PC-3 (cell line): ENCODE measurements at places on chromosomes 1 and 21. TPM values are rescaled to one million over a fixed set of nuclear protein-coding genes. Genes with fewer than 3 reads are reported as not detected.

DNA sequence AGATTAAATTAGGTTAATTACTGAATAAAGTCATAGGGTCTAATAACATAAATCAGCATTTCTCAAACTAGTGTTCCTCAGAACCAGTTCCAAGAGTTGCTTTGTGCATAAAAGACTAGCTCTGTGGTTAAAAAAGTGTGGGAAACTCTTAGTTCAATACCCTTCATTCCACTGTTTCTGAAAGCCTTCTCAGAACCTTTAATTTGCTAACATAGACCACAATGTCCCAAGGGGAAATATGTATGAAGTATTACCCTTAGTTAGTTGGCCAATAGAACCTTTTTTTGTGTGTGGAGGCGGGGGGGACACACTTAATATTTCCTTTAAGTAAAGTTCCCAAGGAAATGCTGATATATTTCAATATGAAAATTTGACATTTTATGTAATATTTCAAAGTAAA lies 20.4 kb downstream of the ODF2L start:
- no peaks in the 10 kb centered on the region for H3K27me3 ChIP-seq
- no peak for DNase-seq
- no peak overlapping the region for H3K4me3 ChIP-seq
- H3K4me1 ChIP-seq = no peaks in the 10 kb centered on the region
- H3K36me3 ChIP-seq = peaks cover 10% of the 10 kb centered on the region

DNA sequence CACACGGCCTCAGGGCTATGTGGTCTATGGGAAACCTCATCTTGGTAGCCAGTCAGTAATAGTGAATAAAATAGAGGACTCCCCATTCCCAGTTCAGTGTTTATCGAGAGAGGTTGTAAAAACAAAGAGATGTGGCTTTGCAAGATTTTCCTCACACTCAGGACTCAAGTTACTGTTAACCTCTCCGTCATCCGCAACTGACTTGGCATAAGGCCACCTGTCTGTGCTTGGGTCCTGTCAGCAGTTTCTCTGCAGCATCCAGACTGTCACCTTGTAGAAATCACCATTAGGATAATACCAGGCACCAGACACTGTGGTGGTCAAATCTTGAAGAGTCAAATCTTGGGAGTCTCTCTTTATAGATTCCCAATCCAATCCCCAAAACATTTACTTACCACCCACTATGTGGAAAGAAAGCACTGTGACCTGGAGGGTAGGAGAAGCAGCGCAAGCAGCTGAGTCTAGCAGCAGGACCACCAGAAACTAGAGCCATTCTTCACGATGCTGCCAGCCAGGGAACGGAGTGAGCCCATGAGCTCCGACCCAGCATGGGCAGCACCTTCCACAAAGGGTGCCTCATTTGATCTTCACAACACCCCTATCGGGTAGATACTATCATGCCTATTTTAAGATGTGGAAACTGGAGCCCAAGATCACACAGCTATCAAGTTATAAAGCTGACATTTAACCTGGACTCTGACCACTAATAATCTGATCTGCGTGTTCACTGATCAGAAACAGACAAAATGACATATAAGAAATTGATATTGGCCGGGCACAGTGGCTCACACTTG lies 5.6 kb upstream of the GPR25 start:
- H3K4me3 ChIP-seq = no peak overlapping the region
- no peaks in the 10 kb centered on the region for H3K36me3 ChIP-seq
- H3K27me3 ChIP-seq = peaks cover 62% of the 10 kb centered on the region
- no peak overlapping the region for H3K27ac ChIP-seq
- no peaks in the 10 kb centered on the region for H3K4me1 ChIP-seq

GRCh38 chr1:161038523-161039153 lies at the start of gene TSTD1:
TSS of gene TSTD1 (minus strand) at chr1:161038964. CDS start at chr1:161038889, 75 bp downstream.
- H3K4me1 ChIP-seq = no peaks in the 10 kb centered on the region; the same call in 1 of the 2 replicates
- peak; percentile 37 for DNase-seq
- peak within 1 kb of the TSS; percentile 65 for H3K4me3 ChIP-seq
- H3K27ac ChIP-seq = no peak within 1 kb of the TSS

- H3K27me3 ChIP-seq = no peaks in the 10 kb centered on the region
- no peak overlapping the region for H3K27ac ChIP-seq
- H3K4me1 ChIP-seq = peaks cover 4% of the 10 kb centered on the region; the same call in 1 of the 2 replicates
- DNase-seq = peak; percentile 60
- no peaks in the 10 kb centered on the region for H3K36me3 ChIP-seq
These were observed 17.7 kb downstream of the ZNF362 start for GRCh38 chr1:33273961-33274371.

DNA sequence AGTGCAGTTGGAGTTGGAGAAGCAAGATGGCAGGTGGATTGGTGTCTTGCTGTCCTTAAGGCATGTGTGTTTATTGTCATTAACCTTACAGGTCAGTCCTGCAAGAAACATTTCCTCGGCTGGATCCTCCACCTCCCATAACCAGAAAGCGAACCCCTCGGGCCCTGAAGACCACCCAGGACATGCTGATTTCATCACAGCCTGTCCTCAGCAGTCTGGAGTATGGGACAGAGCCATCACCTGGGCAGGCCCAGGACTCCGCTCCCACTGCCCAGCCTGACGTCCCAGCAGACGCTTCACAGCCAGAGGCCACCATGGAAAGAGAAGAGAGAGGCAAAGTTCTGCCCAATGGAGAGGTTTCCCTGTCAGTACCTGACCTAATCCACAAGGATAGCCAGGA lies 1.6 kb downstream of the C1orf226 start:
- H3K36me3 ChIP-seq = no peaks in the 10 kb centered on the region
- H3K4me1 ChIP-seq = peaks cover 27% of the 10 kb centered on the region
- H3K4me3 ChIP-seq = no peak overlapping the region
- DNase-seq = no peak
- no peaks in the 10 kb centered on the region for H3K27me3 ChIP-seq

ATF6 gene
- total RNA-seq = 19.2 and 19.7 TPM in 2 replicates

DCST2 gene
- total RNA-seq = 0.18 and 3.0 TPM in 2 replicates

- 0 out of 2 replicates have a peak, but pooled peaks cover 8% of the 10 kb centered on the region for H3K4me1 ChIP-seq
- H3K27me3 ChIP-seq = no peaks in the 10 kb centered on the region
- H3K27ac ChIP-seq = no peak overlapping the region
- H3K4me3 ChIP-seq = no peak overlapping the region
- no peaks in the 10 kb centered on the region for H3K36me3 ChIP-seq
- DNase-seq = peak; percentile 29
These were observed 85.1 kb downstream of the POU2F1 start for GRCh38 chr1:167305706-167306277.

BARHL2 gene
- total RNA-seq = not detected in 2 replicates

DNA sequence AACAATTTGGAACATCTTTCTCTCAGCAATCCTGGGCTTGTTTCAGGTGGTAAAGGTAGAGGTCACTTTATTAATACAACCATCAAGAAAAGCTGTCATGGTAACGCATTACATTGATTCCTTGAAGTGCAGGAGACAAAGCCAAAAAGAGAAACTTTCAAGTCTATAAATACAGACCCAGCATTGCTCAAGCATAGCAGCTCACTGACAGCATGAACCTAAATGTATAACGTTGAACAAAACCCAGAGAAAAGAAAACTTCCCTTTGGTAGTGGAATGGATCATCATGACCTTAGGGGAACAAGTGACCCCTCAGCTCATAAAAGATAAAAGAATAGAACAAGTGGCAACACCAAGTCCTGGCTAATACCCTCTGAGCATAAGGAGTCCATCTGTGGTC lies 332.2 kb downstream of the NTNG1 start:
- DNase-seq = no peak
- no peak overlapping the region for H3K27ac ChIP-seq
- H3K4me1 ChIP-seq = no peaks in the 10 kb centered on the region
- H3K27me3 ChIP-seq = no peaks in the 10 kb centered on the region

- peaks cover 20% of the 10 kb centered on the region for H3K4me1 ChIP-seq
- no peak for DNase-seq
- no peak overlapping the region for H3K27ac ChIP-seq
- H3K4me3 ChIP-seq = no peak overlapping the region
These were observed 23.2 kb upstream of the QSOX1 start for GRCh38 chr1:180131510-180131909.

CBR3 gene
- total RNA-seq = 49.3 and 56.3 TPM in 2 replicates

- H3K36me3 ChIP-seq = no peaks in the 10 kb centered on the region
- no peaks in the 10 kb centered on the region for H3K27me3 ChIP-seq
- no peak overlapping the region for H3K4me3 ChIP-seq
- H3K27ac ChIP-seq = no peak overlapping the region
These were observed 34.0 kb downstream of the C1orf198 start for GRCh38 chr1:230834292-230834691.

DNA sequence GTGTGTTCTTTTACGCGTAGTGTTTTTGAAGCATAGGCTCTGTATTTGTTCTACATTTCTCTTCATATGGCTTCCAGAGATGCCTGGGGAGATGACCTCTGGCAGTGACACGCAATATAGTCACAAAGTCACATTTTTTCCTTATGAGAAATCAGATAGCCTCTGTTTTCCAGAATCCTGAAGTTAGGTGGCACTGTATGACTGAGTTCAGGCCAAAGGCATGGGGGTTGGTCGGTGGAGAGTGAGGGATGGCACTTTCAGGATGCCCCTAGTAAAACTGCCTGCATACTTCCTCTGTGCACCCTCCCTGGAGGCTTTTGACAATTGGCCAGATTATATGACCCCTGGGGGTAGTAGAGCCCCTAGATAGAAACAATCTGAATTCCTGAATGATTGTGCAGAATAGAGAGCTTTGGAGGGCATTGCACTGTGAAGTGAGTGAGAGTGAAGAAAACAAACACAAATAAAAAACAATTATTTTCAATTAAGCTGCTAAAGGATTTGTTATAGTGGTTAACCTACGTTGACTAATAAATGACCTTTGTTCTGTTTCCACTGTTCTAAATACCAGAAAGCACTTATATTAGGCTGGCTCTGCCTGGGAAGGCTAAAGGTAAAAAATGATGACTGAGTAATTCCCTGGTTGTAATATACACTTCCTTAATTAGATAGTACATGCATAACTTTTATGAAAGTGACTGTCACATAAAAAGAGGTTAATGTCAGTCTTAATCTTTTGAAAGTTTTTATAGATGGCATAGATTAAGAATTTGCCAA lies 1660.8 kb downstream of the PLA2G4A start:
- peak; percentile 88 for DNase-seq
- H3K27me3 ChIP-seq = no peaks in the 10 kb centered on the region

GRCh38 chr1:230502306-230502705 lies 76.2 kb upstream of the PGBD5 start:
- no peak overlapping the region for H3K27ac ChIP-seq
- H3K27me3 ChIP-seq = peaks cover 97% of the 10 kb centered on the region
- H3K4me3 ChIP-seq = no peak overlapping the region
- no peaks in the 10 kb centered on the region for H3K4me1 ChIP-seq

DNA sequence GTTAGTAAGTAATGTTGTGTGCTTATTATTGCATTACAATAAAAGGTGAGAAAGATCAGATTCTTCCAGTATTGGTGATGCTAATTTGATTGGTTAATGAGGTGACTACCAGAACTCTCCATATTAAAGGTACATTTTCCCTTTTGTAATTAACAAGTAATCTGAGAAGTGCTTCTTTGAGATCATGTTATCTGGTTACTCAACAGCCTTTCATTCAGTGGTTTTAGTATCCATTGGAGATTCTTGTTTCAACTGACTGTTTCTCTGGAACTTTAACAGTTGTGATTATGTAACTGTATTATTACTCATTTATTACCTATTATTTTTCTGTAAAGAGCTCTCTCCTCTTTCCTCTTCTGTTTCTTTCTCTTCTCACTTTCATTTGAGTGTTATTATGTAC lies 86.7 kb downstream of the PEX14 start:
- H3K27me3 ChIP-seq = no peaks in the 10 kb centered on the region
- no peaks in the 10 kb centered on the region for H3K36me3 ChIP-seq
- no peak overlapping the region for H3K4me3 ChIP-seq
- H3K4me1 ChIP-seq = no peaks in the 10 kb centered on the region

GRCh38 chr1:229964281-229964680 lies 102.8 kb upstream of the GALNT2 start:
- no peaks in the 10 kb centered on the region for H3K4me1 ChIP-seq
- peaks cover 73% of the 10 kb centered on the region for H3K27me3 ChIP-seq
- no peaks in the 10 kb centered on the region for H3K36me3 ChIP-seq
- H3K4me3 ChIP-seq = no peak overlapping the region
- H3K27ac ChIP-seq = no peak overlapping the region

CDC14A gene
- total RNA-seq = 3.4 and 3.7 TPM in 2 replicates

DNA sequence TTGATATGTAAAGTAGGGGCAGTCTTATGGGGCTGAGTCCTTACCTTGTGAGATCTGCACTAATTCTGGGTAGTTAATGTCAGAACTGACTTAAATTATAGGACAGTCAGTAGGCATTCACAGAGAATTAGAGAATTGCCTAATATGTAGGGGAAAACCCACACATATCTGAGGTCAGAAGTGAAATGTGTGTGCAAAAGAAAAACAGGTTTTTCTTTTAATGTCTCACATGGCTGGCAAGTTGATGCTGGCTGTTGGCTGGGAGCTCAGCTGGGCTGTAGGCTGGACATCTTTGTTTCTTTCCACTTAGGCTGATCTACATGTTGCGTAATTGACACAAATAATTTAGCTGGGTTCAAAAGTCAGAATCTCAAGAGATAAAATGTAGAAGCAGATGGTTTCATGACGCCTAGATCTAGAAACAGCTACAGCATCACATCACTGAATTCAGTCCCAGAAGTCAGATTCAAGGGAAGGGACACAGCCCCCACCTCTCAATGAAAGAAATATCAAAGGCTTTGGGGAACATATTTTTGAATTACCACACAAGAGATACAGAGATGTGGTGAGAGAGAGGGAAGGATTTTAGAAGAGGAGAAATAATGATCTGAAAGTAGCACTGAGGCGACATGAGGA lies 98.9 kb downstream of the TNFSF18 start:
- H3K27me3 ChIP-seq = no peaks in the 10 kb centered on the region
- no peak overlapping the region for H3K27ac ChIP-seq
- peak; percentile 65 for DNase-seq
- peaks cover 30% of the 10 kb centered on the region for H3K4me1 ChIP-seq
- H3K36me3 ChIP-seq = no peaks in the 10 kb centered on the region
- H3K4me3 ChIP-seq = no peak overlapping the region

DNA sequence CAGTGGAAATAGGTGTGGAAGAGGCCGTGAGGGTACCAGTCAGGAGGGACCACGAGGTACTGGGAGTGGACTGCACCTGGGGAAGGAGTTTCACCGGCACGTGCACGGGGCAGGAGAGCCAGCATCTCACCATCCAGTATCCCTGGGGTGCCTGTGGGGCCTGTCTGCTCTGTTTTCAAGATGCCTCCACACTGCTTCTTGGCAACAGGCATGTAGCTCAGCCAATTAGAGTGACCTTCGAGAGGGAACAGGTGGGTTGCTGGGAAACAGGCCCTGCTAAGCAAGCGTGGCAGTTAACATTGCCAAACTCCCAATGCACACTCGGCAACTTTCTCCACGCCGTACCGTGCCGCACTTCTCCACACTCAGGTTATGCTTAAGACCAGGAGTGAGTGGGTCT lies 17.7 kb downstream of the KCNC4 start:
- H3K4me1 ChIP-seq = no peaks in the 10 kb centered on the region
- DNase-seq = no peak
- no peaks in the 10 kb centered on the region for H3K36me3 ChIP-seq
- H3K4me3 ChIP-seq = no peak overlapping the region
- H3K27me3 ChIP-seq = no peaks in the 10 kb centered on the region

CHI3L1 gene
- total RNA-seq = not detected in 2 replicates

DEGS1 gene
- 71.3 and 72.2 TPM in 2 replicates for total RNA-seq

GRCh38 chr1:224641030-224641429 lies 24.9 kb downstream of the CNIH3 start:
- H3K27me3 ChIP-seq = no peaks in the 10 kb centered on the region
- H3K4me1 ChIP-seq = peaks cover 41% of the 10 kb centered on the region
- no peak overlapping the region for H3K4me3 ChIP-seq
- no peak overlapping the region for H3K27ac ChIP-seq
- H3K36me3 ChIP-seq = no peaks in the 10 kb centered on the region
- DNase-seq = peak; percentile 73

MANEAL gene
- 47.6 and 54.1 TPM in 2 replicates for total RNA-seq

POU2F1 gene
- total RNA-seq = 8.7 and 17.9 TPM in 2 replicates
